ENCODE measurements at places on chromosomes 11 and 22.

GRCh38 chr11:3222003-3222855, 3.6 kb upstream of the MRGPRG start:
- no peak for DNase-seq

- DNase-seq: no peak
Observed at GRCh38 chr22:33971561-33971961, 51.3 kb upstream of the LARGE1 start.

DNA sequence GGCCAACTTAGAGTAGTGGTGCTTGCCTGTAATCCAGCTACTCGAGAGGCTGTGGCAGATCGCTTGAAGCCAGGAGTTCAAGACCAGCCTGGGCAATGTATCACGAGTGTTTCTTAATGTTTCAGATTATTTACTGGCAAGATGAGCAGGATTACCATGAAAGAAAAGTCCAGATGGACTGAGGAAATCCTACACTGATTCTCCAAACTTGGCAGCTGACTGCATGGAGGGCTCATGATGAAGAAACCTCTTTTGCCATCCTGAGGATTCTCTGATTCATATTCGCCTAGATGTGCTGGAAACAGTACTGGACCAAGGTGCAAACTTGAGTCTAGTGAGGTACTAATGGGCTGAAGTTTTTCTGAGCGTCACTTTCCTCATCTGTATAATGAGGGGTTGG, 2.8 kb upstream of the SIDT2 start:
- no peak for DNase-seq

GRCh38 chr11:112467721-112468120, 207.1 kb upstream of the PLET1 start:
- no peak for DNase-seq
